ENCODE measurements at places on chromosomes 12 and 14.

- DNase-seq: no peak
Observed at GRCh38 chr12:102954134-102954533, 3.3 kb upstream of the ASCL1 start.

- no peak for DNase-seq
Observed at GRCh38 chr12:62930546-62931425, 4.2 kb downstream of the PPM1H start.

DNA sequence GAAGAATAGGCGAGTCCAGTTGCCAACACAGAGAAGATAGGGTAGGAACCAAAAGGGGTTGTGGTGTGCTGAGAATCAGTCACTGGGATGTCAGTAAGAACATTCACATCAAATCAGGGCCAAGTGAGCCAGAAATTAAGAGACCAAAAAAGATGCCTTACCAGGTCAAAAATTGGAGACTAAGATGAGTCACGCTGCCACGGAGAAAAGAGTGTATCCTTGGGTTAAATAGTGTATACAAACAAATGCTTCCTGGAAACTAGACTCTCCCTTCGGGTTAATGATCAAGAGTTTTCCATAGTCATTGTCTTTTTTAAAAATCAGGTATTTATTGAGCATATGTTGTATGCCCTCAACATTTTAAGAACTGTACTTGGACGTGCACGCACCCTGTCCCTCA lies 45.2 kb upstream of the BAZ1A start:
- DNase-seq: no peak

DNA sequence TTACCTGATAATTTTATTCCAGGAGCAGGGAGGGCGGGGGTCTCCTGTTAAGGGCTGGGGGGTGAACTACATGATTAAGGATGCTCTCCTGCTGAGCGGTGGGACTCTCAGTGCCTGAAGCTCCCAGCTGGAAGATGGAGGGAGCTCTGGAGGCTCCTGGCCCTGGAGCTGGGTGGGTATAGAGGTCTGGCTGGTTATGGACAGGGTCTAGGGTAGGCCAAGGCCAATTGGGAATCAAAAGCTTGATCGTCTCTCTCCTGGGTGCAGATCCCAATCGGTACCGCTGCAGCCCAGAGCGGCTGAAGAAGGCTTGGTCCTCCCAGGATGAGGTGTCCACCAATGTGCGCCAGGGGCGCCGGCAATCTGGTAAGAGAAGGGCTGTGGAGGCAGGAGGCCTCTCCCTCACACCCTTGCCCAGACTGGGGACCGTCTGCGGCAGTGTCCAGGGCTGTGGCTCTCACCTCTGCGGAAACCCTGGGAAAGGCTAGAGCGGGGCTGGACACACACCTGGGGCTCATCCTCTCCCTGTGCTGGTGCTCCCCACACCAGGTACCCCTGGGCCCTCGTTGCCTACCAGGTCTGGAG lies 28.4 kb downstream of the PLEKHG3 start:
- peak; percentile 55 for DNase-seq

DNA sequence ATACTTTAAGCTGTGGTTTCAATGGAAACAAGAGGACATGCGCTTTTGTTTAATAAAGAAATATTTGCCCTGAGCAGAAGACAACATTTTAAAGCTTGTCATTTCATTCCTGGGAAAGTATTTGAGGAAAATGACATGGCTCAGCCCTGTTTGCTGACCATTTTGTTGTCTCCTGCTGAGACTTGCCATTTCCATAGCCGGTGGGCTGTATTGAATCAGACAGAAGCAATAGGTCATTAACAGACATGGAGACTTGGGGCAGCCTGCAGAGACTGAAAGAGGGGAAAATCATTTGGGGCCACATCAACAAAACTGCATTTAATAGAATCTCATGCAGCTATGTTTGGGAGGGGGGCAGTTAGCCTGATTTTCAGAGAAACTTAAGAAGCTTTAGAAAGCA lies 443.0 kb downstream of the NPAS3 start:
- DNase-seq: no peak

- DNase-seq: no peak
Observed at GRCh38 chr14:68734231-68734732, 58.6 kb downstream of the ZFP36L1 start.

- DNase-seq: no peak
Observed at GRCh38 chr12:22282283-22282682, 52.2 kb downstream of the ST8SIA1 start.

GRCh38 chr12:39835517-39836489 lies 216.2 kb upstream of the ABCD2 start:
- DNase-seq: no peak

DNA sequence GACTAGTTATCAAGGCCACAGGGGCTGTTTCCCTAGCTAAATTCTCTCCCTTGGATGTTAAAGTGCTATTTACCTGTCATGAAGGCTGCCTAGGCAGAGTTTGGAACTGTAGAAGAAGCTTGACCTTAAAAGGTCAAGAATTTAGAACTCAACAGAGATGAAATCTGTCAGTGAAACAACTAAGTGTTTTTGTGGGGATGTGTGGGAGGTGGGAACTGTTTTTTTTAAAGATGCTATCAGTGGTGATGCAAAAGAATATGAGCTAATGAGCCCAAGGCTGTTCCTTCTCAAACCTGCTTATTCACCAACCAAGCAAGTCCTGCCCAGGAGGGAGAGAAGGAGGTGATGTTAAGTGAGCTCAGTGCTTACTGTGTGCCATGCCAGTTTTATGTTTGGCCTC lies 40.8 kb upstream of the POC1B start:
- no peak for DNase-seq

DNA sequence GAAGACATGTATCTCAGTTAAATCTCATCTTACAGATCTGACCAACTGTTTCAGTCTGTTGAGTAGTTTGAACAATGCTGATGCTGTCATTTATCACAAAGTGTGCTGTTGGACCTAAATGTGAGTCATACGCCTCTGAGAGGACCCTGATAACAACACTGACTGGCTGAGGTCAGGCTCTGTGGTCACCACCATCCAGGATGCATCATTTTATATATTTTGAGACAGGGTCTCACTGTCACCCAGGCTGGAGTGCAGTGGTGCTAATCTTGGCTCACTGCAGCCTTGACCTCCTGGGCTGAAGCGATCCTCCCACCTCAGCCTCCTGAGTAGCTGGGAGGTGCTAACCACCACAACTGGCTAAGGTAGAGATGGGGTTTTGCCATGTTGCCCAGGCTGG lies 181.0 kb upstream of the RGS6 start:
- DNase-seq: no peak

DNA sequence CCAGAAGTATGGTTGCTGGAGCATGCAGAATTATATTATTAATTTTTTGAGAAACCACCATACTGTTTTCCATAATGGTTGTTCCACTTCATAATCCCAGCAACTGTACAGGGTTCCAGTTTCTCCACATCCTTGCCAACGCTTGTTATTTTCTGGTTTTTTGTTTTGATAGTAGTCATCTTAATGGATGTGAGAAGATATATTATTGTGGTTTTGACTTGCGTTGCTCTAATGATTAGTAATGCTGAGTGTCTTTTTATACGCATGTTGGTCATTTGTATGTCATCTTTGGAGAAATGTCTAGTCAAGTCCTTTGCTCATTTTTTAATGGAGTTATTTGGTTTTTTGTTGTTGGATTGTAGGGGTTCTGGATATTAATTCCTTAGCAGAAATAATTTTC lies 58.1 kb downstream of the DAAM1 start:
- DNase-seq: no peak

- DNase-seq: no peak
Observed at GRCh38 chr14:92589213-92589852, 75.8 kb downstream of the RIN3 start.

GRCh38 chr14:81006266-81006665 lies 50.8 kb downstream of the TSHR start:
- no peak for DNase-seq

GRCh38 chr14:66495218-66496098 lies 9.3 kb downstream of the CCDC196 start:
- no peak for DNase-seq

DNA sequence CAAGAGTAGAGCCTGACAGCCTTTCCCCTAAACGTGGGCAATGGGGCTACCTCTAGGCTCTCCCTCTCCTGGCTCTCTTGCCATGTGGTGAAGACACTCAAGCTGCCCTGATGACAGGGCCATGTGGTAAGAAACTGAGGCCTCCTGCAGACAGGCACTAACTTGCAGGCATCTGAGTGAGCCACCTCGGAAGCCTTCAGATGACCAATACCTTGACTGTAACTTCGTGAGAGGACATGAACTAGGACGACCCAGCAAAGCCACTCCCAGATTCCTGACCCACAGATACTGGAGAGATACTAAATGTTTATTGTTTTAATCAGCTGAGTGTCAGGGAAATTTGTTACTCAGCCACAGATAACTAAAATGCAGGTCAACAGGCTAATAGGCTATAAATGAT lies 96.4 kb downstream of the EFCAB11 start:
- DNase-seq: no peak

- DNase-seq: no peak
Observed at GRCh38 chr12:65327207-65328076, 49.0 kb downstream of the MSRB3 start.

GRCh38 chr14:50773632-50774541 lies 57.1 kb downstream of the NIN start:
- no peak for DNase-seq

DNA sequence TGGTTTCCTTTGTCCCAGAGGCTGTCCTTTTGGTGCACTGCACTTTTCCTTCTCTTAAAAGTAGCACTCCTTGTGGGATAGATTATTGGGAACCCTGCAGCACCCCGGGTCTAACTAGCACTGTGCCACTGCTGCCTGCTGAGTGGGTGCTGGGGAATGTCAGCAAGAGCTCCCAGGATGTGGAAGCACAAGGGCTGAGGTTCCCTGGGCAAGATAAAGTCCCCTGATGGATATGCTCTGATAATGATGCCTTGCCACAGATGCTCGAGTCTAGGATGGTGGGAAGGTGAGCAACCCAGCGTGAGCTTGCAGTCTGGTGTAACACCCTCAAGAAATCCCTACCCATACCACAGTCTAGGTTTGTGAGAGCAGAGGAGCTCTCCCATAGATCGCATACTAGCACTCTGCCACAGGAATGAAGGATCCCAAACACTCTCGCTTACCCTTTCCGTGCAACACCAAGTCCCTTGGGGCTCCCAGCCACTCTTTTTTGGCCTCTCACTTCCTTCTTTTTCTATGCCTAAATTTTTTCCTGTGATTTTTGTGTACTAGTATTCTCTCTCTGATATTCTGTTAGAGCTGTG lies 32.6 kb downstream of the USP15 start:
- DNase-seq: no peak

DNA sequence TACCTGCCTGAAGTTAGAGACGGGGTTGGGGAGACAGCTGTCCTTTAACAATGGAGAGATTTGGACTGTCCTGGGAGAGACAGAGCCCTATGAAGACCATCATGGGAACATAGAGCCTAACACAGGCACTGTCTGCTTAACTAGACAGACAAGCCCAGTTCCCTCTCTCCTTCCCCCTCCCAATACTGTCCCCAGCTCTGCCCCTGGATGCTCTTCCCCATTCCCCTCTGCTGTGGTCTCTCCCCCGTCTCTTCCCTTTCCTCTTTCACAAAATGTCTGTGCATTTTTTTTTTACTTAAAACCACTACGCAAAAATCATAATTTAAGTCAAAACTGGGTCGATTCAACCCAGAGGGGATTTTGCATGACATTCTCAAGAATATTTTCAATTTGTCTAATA lies 232.9 kb downstream of the CHST11 start:
- DNase-seq: no peak

DNA sequence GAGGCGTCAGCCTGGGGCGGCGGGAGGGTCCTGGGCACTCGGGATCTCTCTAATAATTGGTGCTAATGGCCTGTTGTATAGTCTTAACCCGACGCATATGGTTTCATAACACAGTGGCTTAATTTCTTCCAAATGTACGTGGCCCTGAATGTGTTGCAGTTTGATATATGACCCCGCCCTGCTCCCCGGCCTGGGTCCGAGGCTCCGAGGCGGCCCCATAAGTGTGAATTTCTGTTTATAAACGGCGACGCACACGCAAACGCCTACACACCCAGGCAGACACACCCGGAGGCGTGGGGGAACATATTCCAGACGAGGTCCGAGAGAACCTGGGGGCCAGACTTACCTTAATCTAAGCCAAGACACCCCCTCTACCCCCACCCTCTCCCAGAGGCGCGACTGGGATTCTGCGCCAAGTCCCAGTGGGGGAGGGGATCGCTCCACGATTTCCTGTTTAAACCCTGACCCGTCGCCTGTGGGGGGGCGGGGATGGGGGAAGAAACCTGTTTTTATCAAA lies 9.7 kb upstream of the HOXC6 start:
- DNase-seq: no peak

GRCh38 chr14:66405158-66405557 lies 81.0 kb upstream of the CCDC196 start:
- no peak for DNase-seq

GRCh38 chr12:159156-159782 lies 54.7 kb downstream of the SLC6A12 start:
- DNase-seq: no peak

- DNase-seq: no peak
Observed at GRCh38 chr14:97218691-97219430, 421.7 kb downstream of the VRK1 start.

- no peak for DNase-seq
Observed at GRCh38 chr12:3704512-3705353, 48.2 kb downstream of the CRACR2A start.

DNA sequence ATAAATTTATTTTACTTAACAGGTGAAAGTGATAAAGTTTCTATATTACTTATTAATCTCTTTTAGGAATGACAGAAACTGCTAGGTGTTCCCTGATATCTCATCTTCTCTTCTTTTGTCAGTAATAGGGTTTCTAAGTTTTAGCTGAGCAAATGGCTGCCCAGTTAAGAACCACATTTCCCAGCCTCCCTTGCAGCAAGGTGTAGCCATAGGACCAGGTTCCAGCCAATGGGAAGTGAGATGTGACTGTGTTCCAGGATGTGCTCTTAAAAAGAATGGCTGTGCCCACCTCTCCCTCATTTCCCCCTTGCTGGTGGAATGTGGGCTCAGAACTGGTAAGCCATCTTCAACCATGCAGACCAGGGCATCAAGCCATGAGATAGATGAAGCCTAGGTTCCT lies 165.6 kb downstream of the HELB start:
- DNase-seq: no peak

DNA sequence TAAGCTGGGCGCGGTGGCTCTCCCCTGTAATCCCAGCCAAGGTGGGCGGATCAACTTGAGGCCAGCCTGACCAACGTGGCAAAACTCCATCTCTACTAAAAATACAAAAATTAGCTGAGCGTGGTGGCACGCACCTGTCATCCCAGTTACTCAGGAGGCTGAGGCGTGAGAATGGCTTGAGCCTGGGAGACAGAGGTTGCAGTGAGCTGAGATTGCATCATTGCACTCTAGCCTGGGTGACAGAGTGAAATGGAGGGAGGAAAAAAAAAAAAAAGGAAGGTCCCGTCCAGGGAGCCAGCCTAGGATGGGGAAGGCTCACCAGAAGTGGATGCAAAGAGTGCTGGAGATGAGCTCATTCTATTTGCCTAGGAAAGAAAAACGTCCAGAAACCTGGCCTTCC lies 1.9 kb upstream of the CD27 start:
- DNase-seq: no peak

DNA sequence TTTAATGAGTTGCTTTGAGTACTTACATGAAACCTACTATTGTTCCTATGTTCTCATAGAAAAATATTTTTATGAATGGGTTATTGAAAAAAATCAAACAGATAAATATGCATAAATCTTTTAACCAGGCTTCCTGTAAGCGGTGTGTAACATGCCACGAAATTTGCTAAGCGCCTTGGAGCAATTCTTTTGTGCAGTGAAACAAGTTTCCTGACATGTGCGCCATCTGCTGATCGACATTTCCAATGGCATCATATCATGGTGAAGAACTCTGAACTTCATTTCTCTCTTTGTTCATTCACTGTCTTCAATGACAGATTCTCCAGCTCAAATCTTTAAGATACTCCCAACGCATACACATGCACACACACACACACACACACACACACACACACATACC lies 145.6 kb upstream of the NAV3 start:
- DNase-seq: no peak

Data from RWPE2 (cell line).